Hematopoietic multipotent progenitor cell treated with erythropoietin and hydrocortisone succinate and interleukin-3 and kit ligand, for 8 days (in vitro differentiated cells): ENCODE measurements at places on chromosomes 16 and 17.

- no peak for DNase-seq
Observed at GRCh38 chr17:65830356-65830755, 268.9 kb upstream of the AXIN2 start.

GRCh38 chr17:80030730-80031410, 4.8 kb downstream of the TBC1D16 start:
- DNase-seq = no peak

DNA sequence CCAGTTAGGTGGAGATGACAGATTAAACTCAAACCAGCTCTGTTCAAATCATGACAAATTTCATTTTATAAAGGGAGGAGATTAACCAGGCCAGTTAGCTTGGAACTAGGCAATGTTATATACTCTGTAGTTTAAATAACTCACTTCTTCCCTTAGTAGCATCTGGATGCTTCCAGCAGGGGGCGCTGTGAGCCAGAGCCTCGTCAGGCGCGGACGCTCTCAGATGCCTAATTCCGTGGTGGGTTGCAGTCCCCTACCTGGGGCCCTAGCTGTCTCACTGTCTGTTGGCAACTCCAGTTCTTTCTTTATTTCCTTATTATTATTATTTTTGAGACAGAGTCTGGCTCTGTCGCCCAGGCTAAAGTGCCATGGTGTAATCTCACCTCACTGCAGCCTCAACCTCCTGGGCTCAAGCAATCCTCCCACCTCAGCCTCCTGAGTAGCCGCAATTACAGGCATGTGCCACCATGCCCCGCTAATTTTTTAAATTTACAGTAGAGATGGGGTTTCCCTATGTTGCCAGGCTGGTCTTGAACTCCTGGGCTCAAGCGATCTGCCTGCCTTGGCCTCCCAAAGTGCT, 17.3 kb upstream of the WFDC1 start:
- DNase-seq = peak; percentile 54

DNA sequence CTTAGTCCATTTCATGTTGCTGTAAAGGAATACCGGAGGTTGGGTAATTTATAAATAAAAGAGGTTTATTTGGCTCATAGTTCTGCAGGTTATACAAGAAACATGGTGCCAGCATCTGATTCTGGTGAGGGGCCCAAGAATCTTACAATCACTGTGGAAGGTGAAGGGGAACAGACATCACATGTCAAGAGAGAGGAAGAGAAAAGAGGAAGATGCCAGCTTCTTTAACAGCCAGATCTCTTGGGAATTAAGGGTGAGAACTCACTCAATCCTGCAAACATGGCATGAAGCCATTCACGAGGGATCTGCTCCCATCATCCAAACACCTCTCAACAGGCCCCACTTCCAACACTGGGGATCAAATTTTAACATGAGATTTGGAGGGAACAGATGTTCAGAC, 49.5 kb downstream of the BMERB1 start:
- DNase-seq = no peak

- DNase-seq = no peak
Observed at GRCh38 chr16:49484936-49485335, 111.3 kb downstream of the C16orf78 start.

- DNase-seq = peak; percentile 98
Observed at GRCh38 chr17:32971171-32971570, 20.5 kb upstream of the SPACA3 start.

DNA sequence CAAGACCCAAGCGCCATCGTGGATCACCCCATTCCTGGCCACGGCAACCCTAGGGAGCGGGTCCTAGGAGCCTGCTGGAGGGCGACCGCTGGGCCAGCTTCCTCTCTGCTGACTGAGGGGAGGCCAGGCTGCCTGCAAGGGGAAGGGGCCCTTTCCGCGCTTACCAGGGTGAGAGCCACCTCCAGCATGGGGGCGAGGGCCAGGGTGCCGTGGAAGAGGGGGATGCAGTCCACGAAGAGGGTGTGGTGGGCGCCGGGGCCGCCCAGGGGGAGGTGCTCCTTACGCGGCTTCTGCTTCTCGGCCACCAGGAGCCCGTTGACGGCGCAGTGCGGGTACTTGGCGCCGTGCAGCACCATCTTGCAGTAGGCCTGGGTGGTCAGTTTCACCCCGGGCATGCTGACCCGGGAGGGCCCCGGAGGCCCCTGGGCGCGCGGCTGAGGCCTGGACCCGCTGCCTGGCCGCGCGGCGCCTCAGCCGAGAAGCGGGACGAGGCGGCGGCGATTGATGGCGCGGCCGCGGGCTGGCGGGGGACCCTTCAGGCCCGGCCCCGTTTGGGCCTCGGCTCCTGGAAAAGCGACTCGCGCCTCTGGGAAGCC, 345 bp downstream of the EMC8 start:
- DNase-seq = peak; percentile 32
